ENCODE measurements at places on chromosomes 13 and 19. TPM values are rescaled to one million over a fixed set of nuclear protein-coding genes. Genes with fewer than 3 reads are reported as not detected.

- peak; percentile 17 for DNase-seq
Measured at GRCh38 chr13:94712812-94713560, 641 bp upstream of the SOX21 start.

DNA sequence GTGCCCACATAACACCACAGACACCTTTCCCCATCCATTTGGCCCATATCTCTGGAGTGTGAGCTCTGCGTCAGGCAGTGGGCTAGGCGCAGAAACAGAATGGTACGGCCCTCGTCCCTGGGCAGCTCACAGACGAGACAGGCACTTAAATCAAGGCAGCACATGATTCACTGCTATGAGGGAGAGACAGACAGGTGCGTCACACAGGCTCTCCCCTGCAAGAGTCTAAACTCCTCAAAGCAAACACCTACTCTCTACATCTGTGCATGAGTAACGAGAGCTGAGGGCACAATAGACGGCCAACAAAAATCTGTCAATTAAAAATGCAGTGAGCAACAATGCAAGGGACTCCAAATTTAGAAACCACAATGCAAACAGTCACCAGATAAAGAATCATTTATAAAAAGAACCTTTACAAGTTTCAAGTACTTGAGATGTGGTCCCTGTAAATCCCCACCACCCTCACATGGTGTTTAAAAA, 348.9 kb downstream of the UQCRFS1 start:
- DNase-seq = no peak

GRCh38 chr19:14559916-14560775, 11.7 kb downstream of the NDUFB7 start:
- DNase-seq = no peak

DNA sequence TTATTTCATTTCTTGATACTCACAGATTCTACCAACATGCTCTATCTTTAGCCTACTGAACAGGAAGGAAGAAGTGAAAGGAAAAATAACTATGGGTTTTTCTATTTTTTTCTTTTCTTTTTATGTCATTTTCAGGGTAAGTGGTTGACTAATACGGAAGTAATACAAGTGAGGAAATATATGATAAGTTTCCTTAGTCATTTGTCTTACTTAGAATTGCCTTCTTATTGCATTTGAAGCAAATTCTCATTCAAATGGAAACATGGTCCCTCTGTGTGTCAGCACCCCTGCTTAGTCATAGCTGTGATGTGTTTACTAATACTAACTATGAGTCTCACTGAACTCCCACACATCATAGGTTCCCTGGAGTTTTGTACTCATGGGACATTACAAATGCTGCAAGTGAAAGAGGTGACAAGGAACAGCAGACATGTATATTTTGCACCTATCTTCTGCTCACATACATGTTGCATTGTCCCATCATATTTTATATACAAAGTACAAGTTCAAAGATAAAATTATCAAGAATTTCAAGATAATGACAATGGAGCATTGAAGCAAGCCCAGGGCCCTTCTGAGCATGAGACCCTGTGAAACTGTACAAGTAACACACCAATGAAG, 60.1 kb downstream of the DCT start:
- DNase-seq = no peak

DNA sequence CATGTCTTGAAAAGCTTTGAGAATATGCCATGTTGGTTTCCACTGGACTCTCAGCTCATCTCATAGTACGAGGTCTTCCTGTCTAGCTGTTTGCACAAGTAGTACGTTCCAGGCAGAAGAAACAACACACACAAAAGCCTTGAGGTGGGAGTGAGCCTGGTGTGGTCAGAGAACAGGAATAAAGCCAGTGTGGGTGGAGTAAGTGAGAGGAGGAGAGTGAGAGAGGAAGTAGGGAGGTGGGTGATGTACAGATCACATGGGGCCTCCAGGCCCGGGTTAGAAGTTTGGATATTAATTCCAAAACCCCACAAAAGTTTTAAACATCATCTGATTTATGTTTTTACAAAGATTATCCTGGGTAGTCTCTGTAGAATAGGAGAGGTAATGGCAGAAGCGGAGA, 230.6 kb downstream of the MTUS2 start:
- DNase-seq = no peak

DNA sequence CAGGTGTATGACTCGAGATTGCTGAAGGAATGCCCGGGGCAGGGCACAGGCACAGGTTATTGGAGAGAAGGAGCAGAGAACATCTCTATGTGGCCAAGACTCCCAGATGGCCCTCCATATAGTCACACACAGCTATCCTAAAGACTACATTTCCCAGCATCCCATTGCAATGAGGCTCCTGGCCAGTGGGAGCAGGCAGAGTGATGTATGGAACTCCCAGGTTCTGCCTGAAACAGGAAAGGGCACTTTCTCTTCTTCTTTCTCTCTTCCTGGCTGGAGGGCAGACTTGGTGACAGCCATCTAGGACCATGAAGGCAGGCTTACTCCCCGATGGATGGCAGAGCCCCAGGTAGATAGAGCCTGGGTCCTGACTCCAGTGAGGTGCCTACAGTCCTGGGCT, 13.5 kb downstream of the PPP1R13L start:
- no peak for DNase-seq

DNA sequence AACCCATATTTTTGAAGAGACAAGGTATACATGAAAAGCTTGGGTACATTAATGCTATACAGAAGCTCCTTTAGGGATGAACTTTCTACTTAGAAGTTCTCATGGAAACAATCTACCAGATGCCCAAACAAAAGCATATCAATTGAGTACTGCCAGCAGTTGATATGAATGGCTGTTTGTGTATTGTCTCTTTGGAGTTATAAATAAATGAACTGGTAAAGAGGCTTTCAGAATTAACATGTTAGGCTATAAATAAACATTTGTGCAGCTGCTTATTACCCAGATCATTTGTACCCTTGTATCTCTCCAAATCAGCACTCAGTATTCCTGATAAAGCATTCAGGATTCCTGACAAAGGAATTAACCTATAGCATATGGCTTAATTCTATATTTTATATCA, 418.9 kb downstream of the FGF14 start:
- DNase-seq = no peak

DNA sequence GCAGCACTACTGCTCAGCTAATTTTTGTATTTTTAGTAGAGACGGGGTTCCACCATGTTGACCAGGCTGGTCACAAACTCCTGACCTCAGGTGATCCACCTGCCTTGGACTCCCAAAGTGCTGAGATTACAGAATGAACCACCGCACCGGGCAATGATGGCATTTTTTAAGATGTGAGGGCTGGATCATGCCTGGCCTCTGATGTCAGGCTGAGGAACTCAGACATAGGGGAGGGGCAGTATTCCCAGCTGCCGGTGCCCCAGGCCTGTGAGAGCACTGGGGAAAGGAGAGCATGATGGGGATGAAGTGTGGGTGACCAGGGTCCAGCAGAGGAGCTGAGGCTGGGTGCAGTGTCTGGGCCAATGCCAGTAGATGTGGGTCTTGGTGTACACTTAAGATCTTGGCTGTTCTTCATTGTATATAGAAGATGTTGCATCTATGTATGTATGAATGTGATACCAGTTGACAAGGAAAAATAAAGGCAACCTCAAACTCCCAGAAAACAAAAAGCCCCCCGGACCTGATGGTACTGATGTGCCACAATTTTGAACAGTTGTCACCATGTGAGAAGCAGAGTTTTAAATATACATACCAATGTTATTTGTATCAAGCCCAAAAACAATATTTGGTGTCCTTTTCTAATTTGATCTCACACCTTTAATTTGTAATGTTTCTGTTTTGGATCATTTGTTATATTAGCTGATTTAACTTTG, 3.4 kb upstream of the PLVAP start:
- no peak for DNase-seq

GRCh38 chr19:18865106-18865972, 30.6 kb downstream of the CERS1 start:
- DNase-seq = no peak

- no peak for DNase-seq
Measured at GRCh38 chr19:58067240-58067912, 8.3 kb downstream of the ZNF135 start.

The LYPD5 gene
- not detected for total RNA-seq

The ZNF43 gene
- 25.6 TPM for total RNA-seq

The SLC10A2 gene
- not detected for total RNA-seq

The FUT3 gene
- total RNA-seq = not detected

The OR10H1 gene
- not detected for total RNA-seq

All from CD4-positive, CD25-positive, alpha-beta regulatory T cell (primary cell).